Inflammatory macrophage treated with lipopolysaccharide for 4 hours (primary cell): ENCODE measurements at places on chromosomes 7 and 10.
A peak's percentile ranks its signal among the peaks of the same experiment; 100 is the strongest.

DNA sequence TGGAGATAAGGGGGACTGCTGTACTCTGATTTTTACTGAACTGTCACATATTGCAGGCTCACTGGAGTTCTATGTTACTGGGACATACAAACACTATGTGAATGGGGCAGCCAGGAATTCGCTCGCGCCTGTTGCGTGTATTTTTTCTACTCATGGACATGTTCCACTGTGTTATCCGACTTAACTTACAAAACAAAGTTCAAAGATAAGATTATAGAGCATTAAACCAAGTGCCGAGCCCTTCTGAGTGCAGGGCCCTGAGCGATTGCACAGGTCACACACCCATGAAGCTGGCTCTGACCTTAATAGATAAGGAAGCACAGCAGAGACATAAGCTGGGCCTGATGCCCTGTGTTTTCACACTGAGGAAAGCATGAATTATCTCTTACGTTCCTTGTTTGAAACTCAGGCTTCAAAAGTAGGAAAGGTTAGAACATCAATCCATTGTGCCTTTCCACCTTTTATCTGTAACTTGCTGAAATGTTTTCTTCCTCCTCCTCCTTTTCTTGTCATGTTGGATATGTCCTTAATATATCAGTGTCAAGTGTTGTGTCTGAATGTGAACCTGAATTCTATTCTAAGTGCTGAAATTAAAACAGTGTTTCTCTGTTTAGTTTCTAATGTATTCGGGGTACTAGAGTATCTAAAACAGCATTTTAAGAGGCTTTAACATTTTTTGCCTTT is 273.8 kb downstream of the AUTS2 start:
- no peak for DNase-seq

DNA sequence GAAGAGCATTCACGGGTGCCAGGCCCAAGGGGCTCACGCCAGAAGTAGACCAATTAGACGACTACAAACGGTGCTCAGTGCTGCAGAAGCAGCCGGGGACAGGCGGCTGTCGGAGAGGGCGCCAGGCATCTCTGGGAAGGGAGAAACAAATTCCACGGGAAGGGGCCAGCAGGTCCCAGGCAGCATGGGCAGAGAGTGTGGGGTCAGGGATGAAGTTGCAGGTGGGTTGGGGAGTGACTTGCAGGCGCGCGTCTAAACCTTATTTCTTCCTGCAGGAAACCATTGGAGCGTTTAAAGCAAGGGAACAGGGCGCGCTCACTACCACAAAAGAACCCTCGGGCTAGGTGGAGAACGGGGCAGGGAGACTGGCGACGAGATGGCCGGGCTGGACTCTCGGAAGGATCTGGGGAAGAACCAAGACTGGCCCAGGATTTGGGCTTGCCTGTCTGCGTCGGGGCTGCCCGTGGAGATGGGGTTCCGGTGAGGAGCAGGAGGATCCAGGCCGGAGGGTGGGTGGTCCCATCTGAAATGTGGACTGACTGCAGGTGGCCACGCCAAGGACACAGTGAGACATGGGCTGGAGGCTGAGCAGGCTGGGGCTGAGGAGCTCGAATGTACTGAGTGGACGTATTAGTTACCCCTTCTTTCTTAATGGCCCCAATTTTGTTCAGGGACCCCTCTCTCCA is 116.3 kb upstream of the DIP2C start:
- DNase-seq, result no peak

DNA sequence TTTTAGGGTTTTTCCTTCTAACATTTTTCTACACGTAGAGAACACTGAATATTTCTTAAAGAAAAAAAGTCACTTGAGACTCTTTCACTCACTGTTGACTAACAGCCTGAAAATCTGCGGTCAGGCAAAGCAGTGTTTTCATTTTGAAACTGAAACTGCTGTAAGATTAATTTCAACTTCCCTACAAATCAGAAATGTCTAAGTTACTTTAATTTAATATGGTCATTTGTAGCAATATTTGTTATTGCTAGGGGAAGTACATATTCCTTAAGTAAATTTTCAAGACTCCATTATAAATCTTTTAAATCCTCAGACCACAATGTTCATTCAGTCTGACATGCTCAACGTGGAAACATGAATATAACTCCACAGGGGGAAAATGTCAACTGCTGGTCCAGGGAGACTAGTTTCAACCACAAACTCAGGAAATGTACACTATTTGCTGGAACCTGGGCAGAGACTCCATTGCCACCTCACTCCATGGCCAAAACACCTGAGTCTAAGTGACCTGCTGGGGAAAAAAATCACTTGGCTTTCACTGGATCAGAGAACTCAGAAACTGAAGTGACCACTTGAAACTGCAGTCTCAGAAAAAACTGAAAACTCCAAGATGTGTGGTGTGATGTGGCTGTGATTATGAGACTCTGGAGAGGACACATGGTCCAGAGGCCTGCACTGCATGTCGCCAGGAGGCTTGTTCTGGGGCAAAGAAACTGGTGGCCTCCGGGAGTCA is 161.2 kb downstream of the TAX1BP1 start:
- peak; percentile 92 for DNase-seq

- DNase-seq, result no peak
Measured at GRCh38 chr7:41378156-41378555, 324.7 kb downstream of the INHBA start.

DNA sequence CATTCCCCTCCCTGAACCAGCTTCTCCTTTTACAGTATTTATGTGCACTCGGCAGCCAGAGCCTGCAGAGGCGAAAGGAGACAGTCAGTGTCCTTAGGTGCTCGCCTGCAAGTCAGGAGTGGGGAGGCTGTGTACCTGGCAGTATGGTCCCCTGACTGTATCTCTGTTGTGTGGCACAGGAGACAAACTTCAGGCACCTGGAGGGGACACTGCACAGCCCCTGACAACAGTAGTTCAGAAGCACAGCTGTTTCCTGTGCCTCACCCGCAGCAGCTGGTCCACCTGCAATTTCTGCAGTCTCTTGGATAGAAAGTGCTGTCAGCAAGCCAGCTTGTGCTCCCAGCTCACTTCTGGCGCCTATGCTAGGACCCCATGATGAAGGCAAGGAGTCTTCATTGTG is 73.4 kb upstream of the LAMB4 start:
- DNase-seq, result no peak

- no peak for DNase-seq
Measured at GRCh38 chr7:43199371-43200160, 87.1 kb downstream of the HECW1 start.

DNA sequence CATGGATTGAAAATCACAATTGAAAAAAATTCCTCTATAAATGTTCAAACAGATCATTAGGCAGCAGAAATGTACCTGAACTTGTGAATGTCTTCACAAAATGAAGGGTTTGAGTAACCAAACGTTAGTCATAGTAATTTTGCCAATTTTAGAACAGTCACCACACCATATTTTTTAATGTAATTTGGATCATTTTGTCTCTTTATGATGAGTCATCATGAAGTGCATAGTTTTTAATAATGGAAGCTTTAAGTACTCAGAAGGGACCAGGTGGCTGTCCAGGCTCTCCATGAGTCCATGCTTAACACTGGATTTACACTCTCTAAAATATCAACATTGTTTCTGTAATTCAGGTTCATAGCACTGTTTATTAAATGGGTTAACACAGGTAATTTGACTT is 219.2 kb downstream of the ETV1 start:
- no peak for DNase-seq

GRCh38 chr10:102393411-102394078 is 2.0 kb upstream of the NFKB2 start:
- no peak for DNase-seq

GRCh38 chr10:6002809-6003510 is 25.6 kb upstream of the IL15RA start:
- no peak for DNase-seq

- DNase-seq, result no peak
Measured at GRCh38 chr10:13219685-13220670, 14.2 kb downstream of the UCMA start.

- no peak for DNase-seq
Measured at GRCh38 chr10:51687296-51687695, 12.1 kb downstream of the CSTF2T start.

GRCh38 chr7:127884066-127884559 is 147.1 kb downstream of the LRRC4 start:
- DNase-seq, result no peak

DNA sequence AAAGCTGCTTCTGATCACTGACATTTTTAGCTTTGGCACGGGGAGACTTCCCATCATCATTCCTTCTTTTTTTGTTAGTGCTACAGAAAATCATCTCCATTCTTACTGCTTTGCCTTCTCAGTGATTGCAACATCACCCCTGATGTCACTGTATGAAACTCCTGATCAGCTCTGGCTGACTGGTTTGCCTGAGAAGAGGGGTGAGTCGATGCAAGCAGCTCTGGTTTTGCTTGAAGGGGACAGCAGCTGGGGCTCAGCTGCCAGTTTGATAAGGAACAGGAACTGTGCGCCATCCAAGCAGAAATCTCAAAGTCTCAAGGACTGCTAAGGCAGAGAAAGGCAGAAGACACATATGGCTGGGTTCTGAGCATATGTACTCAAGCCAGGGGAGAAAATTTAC is 808.5 kb upstream of the CELF2 start:
- DNase-seq, result no peak

GRCh38 chr7:128453836-128454804 is 1.6 kb upstream of the HILPDA start:
- DNase-seq, result no peak

GRCh38 chr10:28355376-28355775 is 52.5 kb upstream of the MPP7 start:
- DNase-seq, result peak; percentile 88

DNA sequence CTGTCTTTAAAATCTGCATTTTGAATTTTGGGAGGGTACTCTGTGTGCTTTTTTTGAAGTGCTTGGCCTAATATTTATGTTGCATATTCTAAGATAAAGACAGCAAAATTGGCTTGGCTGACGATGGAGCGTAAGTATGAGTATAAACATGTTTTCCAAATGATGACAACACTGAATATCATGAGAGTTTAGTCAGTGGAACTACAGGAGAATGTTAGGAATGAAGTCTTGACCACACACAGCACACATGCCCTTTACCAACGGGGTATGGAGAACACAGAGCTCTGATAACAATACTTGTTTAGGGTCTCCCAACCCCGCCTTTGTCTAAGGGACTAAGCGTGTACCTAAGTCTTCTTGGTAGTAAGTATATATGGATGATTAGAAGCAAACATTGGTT is 253.9 kb upstream of the FZD8 start:
- no peak for DNase-seq

GRCh38 chr7:36338256-36338655 is 51.4 kb upstream of the ANLN start:
- no peak for DNase-seq

GRCh38 chr10:4383651-4384098 is 442.3 kb upstream of the AKR1E2 start:
- DNase-seq, result no peak

- DNase-seq, result no peak
Measured at GRCh38 chr7:83824214-83824613, 175.3 kb upstream of the SEMA3E start.

DNA sequence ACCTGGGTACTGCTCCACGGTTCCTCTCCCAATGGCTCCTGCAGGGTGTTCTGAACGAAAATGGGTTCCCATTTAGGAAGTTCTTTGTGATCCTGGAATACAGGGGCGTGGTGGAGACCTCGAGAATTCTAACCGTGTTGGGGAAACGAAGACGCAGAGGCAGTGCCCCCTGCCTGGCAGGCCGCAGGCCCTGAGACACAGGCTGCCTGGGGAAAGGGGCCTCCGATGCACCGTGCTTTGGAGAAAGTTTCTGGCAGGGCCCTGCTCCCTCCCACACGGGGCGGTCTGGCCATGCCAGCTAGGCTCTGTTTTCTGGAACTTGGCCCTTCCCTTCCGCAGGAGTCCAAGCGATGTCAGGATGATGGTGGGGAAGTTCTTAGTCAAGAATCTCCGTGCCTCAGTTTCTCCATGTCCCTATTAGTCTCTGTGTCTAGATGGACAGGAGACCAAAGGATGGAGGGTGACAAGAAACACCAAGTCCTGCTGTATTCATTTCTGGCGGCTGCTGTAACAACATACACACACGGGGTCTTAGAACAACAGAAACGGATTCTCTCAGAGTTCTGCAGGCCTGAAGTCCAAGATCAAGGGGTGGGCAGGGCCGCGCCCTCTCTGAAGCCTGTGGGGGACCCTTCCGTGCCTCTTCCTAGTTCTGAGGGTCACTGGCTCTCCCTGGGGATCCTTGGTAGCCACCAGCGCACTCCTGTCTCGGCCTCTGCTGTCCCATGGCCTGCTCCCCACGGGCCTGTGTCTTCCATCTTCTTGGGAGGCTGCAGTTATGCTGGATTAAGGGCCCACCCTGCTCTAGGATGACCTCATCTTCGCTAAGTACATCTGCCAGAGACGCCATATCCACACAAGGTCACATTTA is 27.7 kb downstream of the PRKAG2 start:
- no peak for DNase-seq

GRCh38 chr10:97498841-97499560 is at the start of gene UBTD1:
Gene UBTD1, plus strand, starts transcription at chr10:97498924. Its CDS starts 280 bp downstream, at chr10:97499204.
- peak; percentile 7 for DNase-seq
